ENCODE measurements at places on chromosomes 5 and 9. TPM values are rescaled to one million over a fixed set of nuclear protein-coding genes. Genes with fewer than 3 reads are reported as not detected.

KCNV2 gene
- not detected for total RNA-seq

IFNA13 gene
- total RNA-seq: not detected

DNA sequence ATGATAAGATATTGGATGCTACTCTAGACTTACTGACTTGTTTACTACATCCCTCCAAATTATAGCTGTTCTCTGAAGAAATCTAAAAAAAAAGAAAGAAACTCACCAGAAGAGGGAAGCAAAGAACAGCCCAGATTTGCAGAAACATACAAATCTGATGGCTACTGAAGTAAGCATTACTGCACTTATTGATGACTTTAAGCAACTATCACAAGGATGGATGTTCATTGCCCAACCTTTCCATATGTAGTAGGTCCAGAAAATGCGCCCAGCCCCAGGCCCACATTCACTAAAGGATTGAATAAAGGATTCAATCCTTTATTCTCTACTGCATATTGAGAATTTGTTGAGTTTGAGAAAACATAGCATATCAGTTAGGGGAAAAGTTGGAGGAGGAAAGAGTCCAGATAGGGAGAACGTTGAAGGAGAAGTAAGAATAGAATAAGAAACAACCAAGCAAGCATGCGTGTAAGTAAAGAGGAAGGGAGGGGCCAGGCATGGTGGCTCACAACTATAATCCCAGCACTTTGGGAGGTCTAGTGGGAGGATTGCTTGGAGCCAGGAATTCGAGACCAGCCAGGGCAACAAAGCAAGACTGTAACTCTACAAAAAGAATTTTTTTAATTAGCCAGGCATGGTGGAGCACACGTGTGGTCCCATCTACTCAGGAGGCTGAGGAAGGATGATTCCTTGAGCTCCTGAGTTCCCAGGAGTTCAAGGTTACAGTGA, 33.8 kb upstream of the DTWD2 start:
- DNase-seq: peak; percentile 72

DNA sequence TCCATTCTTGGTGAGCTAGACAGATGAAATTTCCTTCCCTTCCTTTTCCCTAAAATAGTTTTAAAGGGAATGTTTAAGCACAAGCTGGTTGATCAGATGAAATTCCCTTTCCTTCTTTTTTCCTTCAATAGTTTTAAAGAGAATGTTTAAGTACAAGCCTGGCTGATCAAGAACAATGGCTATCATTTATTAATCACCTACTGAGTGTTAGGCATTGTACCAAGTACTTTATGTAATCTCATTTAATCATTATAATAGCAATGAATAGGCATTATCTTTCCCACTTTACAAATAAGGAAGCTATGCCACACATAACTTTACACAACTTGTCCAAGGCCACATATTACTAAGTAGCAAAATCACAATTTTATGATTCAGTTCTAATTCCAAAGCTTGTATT, 152.0 kb upstream of the ACOT12 start:
- no peak for DNase-seq

GRCh38 chr9:83011611-83012010, 51.3 kb downstream of the RASEF start:
- peak; percentile 38 for DNase-seq

Data from fibroblast of the aortic adventitia (primary cell).